Peyer's patch (tissue), 4 donors: ENCODE measurements at places on chromosomes 13 and 19. TPM values are rescaled to one million over a fixed set of nuclear protein-coding genes. Genes with fewer than 3 reads are reported as not detected.
A peak's percentile ranks its signal among the peaks of the same experiment; 100 is the strongest.

DNA sequence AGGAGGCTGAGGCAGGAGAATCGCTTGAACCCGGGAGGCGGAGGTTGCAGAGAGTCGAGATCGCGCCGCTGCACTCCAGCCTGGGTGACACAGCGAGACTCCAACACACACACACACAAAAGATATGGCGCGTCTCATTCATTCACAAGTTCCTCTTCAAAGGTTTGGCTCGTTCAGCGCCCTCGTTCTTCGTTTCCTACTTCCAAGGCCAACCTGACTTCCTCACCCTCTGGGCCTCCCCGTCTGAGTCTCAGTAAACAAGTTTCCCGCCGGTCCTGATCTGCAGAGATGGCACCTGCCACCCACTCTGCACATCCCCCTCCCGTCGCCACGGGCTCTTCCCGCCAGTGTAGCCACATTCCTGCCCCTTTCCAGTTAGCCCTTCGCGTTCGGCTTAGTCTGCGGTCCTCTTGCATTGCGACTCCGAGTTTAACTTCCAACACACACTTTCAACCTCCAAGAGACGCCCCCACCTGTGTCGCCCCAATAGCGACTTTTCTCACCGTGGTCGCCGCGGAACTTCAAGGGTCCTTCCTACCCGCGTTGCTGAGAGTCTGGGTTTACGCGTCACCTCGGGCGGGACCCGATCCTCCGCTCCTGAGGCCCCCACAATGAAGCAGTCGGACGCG is 1.3 kb upstream of the BSG start:
- no peaks in the 10 kb centered on the region for H3K36me3 ChIP-seq
- peak overlapping the region; percentile 93 for H3K4me3 ChIP-seq
- H3K27me3 ChIP-seq, result no peaks in the 10 kb centered on the region
- peaks cover 24% of the 10 kb centered on the region for H3K4me1 ChIP-seq
- H3K27ac ChIP-seq, result peak overlapping the region; percentile 88
- peak; percentile 72 for DNase-seq

DNA sequence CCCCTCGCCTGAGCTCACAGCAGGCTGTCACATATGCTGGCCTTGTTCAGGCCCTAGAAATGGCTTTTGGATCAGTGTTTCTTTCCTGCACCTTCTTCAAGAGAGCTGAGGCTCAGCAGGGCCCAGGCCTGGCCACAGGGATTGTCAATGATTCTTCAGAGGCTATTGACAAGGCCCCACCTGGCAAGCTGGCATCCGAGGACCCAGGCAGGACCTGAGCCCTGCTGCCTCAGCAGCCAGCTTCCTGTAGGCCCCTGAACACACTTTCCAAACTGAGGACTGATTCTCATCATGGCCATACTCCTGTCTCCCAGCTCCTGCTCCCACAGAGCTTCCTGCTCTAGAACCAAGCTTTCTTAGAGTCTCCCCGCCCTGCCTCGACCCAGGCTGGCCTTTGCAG is 136.8 kb downstream of the UQCRFS1 start:
- DNase-seq, result no peak
- H3K27ac ChIP-seq, result no peak overlapping the region
- H3K36me3 ChIP-seq, result no peaks in the 10 kb centered on the region
- H3K4me1 ChIP-seq, result no peaks in the 10 kb centered on the region
- H3K4me3 ChIP-seq, result no peak overlapping the region
- no peaks in the 10 kb centered on the region for H3K27me3 ChIP-seq

CERS1 gene
- not detected for total RNA-seq

DIRAS1 gene
- 1.4 TPM for total RNA-seq

DNA sequence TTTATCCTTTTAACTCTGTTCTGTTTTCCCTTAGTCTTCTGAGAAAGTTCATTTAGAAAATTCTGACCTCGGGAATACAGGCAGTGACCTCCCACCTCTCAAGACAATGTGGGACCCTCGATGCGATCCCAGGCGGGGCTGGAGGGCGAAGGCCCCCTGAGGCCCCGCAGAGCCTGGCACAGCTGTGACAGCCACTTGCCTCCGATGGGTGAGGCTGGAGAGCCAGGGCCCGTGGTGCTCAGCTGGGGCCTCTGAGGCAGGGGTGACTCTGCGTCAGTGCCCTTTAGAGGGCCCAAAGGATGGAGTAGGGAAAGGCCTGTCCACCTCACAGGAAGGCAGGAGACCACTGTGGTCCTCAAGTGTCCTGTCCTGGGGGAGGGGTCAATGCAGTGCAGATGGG is 10.3 kb downstream of the GJA3 start:
- no peaks in the 10 kb centered on the region for H3K27me3 ChIP-seq
- no peak overlapping the region for H3K4me3 ChIP-seq
- no peaks in the 10 kb centered on the region for H3K36me3 ChIP-seq
- H3K27ac ChIP-seq, result no peak overlapping the region
- H3K4me1 ChIP-seq, result no peaks in the 10 kb centered on the region

GRCh38 chr19:46471116-46471733 is at the start of gene PNMA8A:
Gene PNMA8A, minus strand, starts transcription at chr19:46471563. Its CDS starts 528 bp downstream, at chr19:46471035.
- no peaks in the 10 kb centered on the region for H3K4me1 ChIP-seq
- H3K4me3 ChIP-seq, result peak within 1 kb of the TSS; percentile 5
- H3K36me3 ChIP-seq, result no peaks in the 10 kb centered on the region

CLIP3 gene
- total RNA-seq, result 1.8 TPM

DNA sequence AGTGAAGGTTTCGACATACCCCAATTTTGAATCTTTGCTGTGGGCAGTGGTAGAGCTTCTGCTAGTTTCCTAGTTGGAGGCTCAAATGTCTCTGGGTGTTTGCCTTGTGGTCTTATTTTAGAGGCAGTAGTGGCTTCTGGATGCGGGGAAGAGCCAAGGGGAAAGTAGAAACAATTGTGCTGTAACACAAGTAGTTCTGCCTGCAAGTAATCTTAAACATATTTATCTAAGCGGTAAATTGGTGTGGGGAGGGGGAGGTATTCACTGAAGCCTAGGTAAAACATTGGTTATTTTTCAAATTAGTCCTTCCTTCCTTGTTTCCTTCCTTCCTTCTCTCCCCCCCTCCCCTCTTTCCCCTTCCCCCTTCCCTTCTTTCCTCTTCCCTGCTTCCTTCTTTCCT is at the start of gene PCDH20:
Gene PCDH20, minus strand, starts transcription at position 101 of the 400 bp plus-strand sequence. CDS start 691 bp downstream, outside the sequence.
- DNase-seq, result no peak
- H3K4me3 ChIP-seq, result no peak within 1 kb of the TSS
- H3K27me3 ChIP-seq, result no peaks in the 10 kb centered on the region
- no peaks in the 10 kb centered on the region for H3K4me1 ChIP-seq
- no peaks in the 10 kb centered on the region for H3K36me3 ChIP-seq

TUBB4A gene
- total RNA-seq, result 0.54 TPM

CYP4F2 gene
- total RNA-seq, result 648 TPM

ACER1 gene
- not detected for total RNA-seq

DNA sequence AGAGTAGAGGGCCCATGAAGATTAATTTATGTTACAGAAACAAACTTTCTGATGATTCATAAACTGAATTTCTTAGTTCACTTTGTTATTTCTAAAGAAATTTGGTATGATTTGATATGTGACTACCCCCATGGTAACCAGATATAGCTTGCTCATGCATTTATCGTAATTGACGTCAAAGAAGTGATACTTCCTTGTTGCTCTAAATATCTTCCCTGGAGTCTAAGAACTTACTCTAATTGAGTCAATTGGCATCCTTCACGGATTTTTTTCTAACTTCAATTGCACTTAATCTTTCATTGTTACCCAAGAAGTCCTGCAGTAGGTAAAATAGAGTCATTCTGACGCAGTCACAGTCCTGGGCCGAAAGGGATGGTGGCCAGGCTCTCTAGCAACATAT is 240.9 kb downstream of the GPC5 start:
- DNase-seq, result no peak
- no peaks in the 10 kb centered on the region for H3K27me3 ChIP-seq
- H3K4me1 ChIP-seq, result no peaks in the 10 kb centered on the region
- H3K36me3 ChIP-seq, result no peaks in the 10 kb centered on the region

- H3K27me3 ChIP-seq, result no peaks in the 10 kb centered on the region
- H3K4me3 ChIP-seq, result no peak overlapping the region
- DNase-seq, result no peak
- no peaks in the 10 kb centered on the region for H3K4me1 ChIP-seq
These were observed 55.5 kb downstream of the TBC1D4 start for GRCh38 chr13:75426421-75426820.

TMED1 gene
- total RNA-seq, result 11.6 TPM

DNA sequence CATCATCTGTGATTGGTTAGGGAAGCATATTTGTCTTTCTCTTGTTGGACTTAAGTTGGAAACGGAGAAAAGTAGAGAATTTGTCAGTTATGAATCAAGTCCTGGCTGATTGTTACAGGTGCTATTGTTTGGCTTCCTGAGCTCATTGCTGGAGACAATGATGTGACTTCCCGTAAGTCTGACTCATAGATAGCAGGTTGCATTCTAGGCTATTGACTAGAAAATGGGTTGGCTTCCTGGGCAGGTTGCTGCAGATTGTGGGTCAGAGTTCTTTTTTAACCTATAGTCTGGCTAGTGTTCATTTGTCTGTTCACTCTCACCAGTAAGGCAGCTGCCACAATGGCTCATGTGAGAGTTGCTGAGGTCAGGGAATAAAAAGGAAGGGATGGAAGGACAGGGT is 101.5 kb downstream of the CCNA1 start:
- H3K27me3 ChIP-seq, result no peaks in the 10 kb centered on the region
- H3K4me1 ChIP-seq, result no peaks in the 10 kb centered on the region
- H3K36me3 ChIP-seq, result no peaks in the 10 kb centered on the region
- no peak overlapping the region for H3K4me3 ChIP-seq
- no peak overlapping the region for H3K27ac ChIP-seq

DNA sequence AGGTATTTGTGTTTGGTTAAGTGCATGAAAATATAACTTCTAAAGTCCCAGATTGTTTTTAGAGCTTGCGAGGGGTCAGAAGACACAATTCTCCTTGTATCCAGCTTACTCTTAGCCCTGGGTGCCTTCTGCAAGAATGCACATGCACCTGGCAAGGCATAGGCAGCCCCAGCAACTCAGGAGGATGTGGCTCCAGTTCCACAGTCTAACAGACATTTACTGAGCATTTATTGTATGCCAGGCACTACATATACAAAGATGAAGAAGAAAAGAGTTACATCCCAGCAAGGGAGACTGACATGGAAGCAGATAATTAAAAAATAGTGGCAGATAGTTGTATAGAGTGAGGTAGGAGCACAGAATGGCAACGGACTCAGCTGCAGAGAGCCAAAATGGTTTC is 101.1 kb upstream of the FRY start:
- H3K27me3 ChIP-seq, result no peaks in the 10 kb centered on the region
- no peak overlapping the region for H3K27ac ChIP-seq
- no peak overlapping the region for H3K4me3 ChIP-seq
- no peaks in the 10 kb centered on the region for H3K36me3 ChIP-seq

ATG4D gene
- 36.3 TPM for total RNA-seq

DNA sequence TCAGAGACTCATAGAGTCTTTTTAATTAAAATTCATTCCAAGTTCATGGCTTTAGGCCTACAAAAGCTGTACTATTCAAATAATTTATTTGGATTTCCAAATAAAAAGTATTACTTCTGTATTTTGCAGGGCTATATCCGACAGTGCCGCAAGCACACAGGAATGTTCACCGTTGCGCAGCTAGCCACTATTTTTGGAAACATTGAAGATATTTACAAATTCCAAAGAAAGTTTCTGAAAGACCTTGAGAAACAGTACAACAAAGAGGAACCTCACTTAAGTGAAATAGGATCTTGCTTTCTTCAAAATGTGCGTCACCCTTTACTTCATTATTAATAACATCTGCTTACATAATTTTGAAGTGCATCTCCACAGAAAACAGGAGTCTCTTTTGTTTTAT is 20.5 kb upstream of the C1QTNF9 start:
- H3K36me3 ChIP-seq, result peaks cover 4% of the 10 kb centered on the region
- no peak for DNase-seq
- no peaks in the 10 kb centered on the region for H3K27me3 ChIP-seq
- H3K4me3 ChIP-seq, result no peak overlapping the region

SELENOV gene
- total RNA-seq, result not detected

PLEKHA4 gene
- 38.8 TPM for total RNA-seq

ENOX1 gene
- total RNA-seq, result 0.83 TPM

DNA sequence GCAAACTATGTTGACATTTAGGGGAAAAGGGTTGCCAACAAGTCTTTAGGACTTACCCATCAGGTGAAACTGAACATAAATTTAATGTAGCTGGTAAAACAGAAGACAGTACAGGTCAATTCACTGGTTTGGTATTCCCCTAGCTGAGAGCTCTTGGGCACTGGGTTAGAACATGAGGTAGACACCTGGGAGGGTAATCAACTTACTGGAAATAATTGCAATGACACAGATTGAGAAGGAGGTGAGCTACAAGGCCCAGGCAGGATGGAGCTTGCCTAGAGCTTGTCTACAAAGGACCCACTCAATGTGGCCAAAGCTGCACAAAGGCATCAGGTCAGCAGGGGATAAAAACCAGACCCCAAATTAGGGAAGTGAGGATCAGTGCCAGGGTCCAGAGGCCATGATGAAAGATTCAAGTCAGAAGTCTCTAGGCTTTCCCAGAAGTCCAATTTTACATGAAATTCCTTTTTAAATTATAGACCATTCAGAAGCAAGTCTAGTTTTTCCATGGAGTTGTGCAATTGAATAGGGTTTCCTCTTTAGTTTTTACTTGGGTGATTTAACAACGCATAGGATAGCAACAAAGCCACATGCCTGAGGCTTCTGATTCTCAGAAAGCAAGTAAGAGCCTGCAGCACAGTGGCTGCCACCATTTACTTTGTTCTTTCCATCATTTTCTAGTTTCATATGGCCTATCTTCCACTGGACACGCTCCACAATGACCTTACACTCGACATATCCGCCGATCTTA is 194.0 kb downstream of the NDFIP2 start:
- no peaks in the 10 kb centered on the region for H3K4me1 ChIP-seq
- no peak overlapping the region for H3K27ac ChIP-seq
- no peak overlapping the region for H3K4me3 ChIP-seq
- DNase-seq, result no peak
- H3K27me3 ChIP-seq, result no peaks in the 10 kb centered on the region

- H3K4me3 ChIP-seq, result no peak overlapping the region
- H3K27ac ChIP-seq, result no peak overlapping the region
- H3K36me3 ChIP-seq, result no peaks in the 10 kb centered on the region
- H3K4me1 ChIP-seq, result no peaks in the 10 kb centered on the region
- DNase-seq, result no peak
These were observed 44.3 kb upstream of the ENOX1 start for GRCh38 chr13:43831088-43831487.

GRCh38 chr19:32339988-32340874 is 5.2 kb upstream of the ZNF507 start:
- no peak overlapping the region for H3K4me3 ChIP-seq
- no peak overlapping the region for H3K27ac ChIP-seq
- H3K4me1 ChIP-seq, result no peaks in the 10 kb centered on the region
- no peaks in the 10 kb centered on the region for H3K36me3 ChIP-seq
- DNase-seq, result peak; percentile 75

CD37 gene
- 78.0 TPM for total RNA-seq
